ENCODE measurements at places on chromosomes 6 and 20.

- no peak for DNase-seq
Measured at GRCh38 chr6:24822696-24823095, 24.0 kb upstream of the ARMH2 start.

DNA sequence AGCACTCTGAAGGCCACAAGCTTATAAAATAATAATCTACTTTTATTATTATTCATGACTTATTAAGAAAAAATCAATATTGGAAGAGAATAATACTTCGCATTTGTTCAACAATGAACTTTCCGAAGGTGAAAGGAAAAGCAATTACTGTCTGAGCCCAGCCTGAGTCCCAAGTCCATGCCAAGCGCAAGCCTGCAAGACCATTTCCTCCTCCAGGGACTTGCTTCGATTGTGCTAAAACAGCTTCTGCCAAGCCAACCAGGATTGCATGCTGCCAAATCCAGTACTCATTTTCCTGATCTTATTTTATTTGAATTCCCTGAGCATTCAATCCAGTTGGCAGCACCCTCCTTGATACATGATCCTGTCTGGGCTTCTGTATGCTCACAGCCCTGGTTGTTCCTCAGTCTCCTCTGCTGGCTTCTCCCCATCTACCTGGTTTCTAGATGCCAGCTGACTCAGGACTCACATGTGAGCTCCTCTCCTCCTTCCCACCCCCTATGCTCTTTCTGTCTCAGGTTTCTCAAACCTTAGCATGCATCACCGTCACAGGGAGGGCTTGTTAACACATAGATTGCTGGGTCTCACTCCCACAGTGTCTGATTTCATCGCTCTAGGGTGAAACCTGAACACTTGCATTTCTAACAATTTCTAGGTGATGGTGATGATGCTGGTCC lies 55.9 kb upstream of the PSMF1 start:
- DNase-seq, result no peak

DNA sequence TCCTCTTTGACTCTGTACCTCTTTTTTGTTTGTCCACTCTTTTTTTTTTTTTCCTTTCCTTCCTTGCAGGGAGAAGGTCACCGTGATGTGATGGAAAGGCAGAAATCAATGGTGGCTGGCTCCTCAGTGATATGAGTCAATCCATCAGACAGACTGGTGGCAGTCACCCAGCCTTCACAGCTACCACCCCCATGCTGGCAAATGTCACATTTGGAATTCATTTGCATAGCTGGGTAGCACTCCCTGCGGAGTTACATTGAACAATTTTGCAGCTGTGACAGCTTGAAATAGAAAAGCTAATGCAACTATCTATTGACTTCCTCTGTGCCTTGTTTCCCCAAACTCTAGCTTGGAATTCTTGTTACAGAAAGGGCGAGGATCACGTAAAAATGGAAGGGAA lies 668.4 kb downstream of the C6orf118 start:
- DNase-seq, result no peak

GRCh38 chr6:113732384-113732966 lies 124.7 kb upstream of the MARCKS start:
- DNase-seq, result no peak

GRCh38 chr20:19888269-19888671 lies 128.9 kb upstream of the NAA20 start:
- no peak for DNase-seq

GRCh38 chr6:99348288-99349170 lies 945 bp downstream of the FAXC start:
- DNase-seq, result no peak

DNA sequence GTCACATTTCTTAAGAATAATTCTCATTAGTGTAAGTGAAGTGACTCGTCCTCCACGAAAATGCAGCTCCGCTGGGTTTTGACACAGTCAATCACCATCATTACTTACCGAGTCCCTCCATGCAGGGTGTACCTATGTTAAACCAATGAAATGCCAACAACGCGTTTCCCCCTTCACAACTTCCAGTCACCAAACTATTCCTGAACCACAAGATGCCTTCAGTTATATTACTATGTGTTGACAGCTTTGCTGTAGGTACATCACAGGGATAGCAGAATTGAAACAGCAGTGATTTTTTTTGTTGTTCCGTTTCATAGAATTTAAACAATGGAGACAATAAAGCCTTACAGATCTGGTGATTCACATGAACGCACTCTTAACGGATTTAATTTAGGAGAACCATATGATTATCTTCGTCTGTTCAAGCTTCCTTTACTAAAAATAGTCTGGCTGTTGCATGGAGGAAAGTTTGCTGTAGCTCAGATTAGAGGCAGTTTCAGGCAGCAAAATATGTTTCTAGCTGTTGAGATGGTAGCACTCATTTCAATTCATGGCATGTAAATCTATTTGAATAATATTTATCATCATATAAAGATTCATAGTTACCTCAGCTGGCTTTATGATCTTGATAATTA lies 652.8 kb downstream of the PRKN start:
- no peak for DNase-seq

GRCh38 chr6:35688605-35689322 lies at the start of gene FKBP5:
TSS of gene FKBP5 (minus strand) at chr6:35688915. CDS start at chr6:35642824, 46,091 bp downstream.
- DNase-seq, result peak; percentile 94

DNA sequence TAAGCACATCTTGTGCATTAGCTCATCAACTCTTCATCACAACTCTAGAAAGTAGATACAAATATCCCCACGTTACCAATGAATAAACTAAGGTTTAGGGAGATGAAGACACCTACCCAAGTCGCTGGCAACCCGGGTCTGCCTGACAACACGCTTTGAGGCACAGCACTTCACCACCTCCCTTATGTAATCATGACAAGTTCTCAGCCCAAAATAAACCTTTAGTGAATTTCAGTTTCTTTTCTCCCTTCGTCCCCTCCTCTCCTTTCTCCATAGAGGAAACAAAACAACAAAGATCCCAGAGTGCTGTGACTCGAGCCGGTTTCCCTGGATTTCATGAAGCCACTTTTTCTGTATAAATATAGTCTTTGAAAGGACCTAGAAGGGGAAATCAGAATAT lies 105.4 kb downstream of the MAFB start:
- DNase-seq, result no peak

GRCh38 chr6:44185953-44186634 lies 27.5 kb downstream of the CAPN11 start:
- no peak for DNase-seq

- DNase-seq, result no peak
Measured at GRCh38 chr6:44192428-44193041, 24.2 kb upstream of the MYMX start.

DNA sequence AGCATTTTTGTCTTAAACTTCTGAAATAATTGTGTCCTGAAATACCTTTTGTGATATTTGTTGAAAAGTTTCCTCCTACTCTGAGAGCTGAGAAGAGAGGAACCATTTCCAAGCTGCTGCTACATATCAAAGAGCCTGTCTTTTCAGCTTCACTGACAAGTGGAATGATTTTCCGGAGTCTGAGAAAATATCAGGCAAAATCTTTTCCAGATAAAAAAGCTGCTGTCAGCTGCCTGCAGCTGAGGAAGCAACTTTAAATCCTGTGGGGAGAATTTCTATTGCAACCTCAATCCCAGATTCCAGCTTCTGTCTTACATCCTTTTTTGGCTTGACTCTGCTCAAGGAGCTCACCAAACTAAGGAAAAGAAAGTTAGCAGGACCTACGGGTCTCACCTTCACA lies 904.3 kb downstream of the PHF3 start:
- DNase-seq, result no peak

GRCh38 chr6:168081858-168082546 lies 3.0 kb upstream of the FRMD1 start:
- DNase-seq, result no peak

DNA sequence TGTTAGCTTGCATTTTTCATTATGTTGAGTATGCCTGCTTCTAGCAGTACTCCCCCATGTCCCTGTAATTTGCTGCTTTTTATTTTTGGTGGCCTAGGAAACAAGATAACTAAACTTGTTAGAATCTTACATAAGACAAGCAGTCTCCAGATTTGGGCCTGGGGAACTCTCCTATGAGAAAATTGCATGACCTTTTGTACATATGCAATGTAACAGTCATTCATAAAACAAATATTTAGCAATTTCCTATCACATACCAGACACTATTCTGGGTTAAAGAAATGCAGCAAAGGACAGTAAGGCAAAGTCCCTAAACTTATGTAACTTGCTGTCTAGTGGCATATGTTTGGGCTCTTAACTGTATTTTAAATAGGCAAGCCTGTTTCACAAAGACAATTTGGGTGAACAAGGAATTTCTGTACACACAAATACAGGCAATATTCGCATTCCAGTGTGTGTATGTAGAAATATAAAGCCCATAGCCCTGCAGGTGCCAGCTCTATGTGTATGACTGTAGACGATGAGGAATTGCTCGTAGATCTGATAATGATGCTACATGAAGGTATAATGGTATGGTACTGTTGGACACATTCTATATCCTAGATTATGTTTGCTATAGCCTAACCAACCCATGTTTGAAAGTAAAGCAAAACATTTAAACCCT lies 305.2 kb upstream of the CITED2 start:
- DNase-seq, result no peak

GRCh38 chr20:20915844-20916243 lies 190.3 kb downstream of the LINC00237 start:
- no peak for DNase-seq

- no peak for DNase-seq
Measured at GRCh38 chr6:169964486-169965180, 213.2 kb downstream of the ERMARD start.

DNA sequence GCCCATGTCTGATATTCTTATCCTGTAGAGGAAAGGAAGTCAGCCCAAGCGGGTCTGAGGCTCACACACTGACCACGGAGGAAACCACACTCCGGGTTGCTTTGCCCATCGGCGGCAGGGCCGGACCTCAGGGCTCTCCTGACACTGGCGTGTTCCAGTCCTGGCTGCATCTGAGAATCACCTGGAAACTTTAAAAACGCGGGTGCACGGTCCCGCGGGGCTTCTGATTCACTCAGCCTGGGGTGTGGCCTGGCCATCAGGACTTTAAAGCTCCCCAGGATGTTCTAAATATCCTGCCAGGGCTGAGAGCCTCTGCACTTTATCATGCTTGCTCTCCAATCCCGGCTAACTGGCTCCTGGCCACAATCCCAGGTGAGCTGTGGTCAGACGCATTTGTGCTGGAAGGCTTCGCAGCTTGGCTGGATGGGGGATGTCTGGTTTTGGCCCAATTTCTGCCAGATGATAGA lies 47.7 kb upstream of the DACT2 start:
- no peak for DNase-seq

DNA sequence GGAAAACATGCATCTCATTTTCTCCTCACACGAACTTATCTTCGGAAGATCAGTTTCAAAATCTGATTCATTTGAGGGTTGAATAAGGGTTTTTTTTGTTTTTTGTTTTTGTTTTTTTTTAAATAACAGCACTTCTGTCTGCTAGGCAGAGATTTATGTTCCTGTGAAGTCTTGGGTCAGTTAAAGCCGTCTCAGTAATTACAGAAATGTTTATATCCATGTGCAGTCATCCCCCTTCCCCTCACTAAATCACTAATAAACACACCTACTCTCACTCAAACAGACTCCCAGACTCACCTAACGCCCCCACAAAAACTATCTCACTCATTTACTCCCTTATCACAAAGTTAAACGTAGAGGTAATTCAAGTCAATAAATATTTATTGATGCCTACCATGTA lies 214.2 kb upstream of the SUPT3H start:
- peak; percentile 42 for DNase-seq

GRCh38 chr6:95578106-95578410 lies 723 bp downstream of the MANEA start:
- peak; percentile 9 for DNase-seq

- DNase-seq, result no peak
Measured at GRCh38 chr20:13683833-13684232, 45.1 kb upstream of the TASP1 start.

DNA sequence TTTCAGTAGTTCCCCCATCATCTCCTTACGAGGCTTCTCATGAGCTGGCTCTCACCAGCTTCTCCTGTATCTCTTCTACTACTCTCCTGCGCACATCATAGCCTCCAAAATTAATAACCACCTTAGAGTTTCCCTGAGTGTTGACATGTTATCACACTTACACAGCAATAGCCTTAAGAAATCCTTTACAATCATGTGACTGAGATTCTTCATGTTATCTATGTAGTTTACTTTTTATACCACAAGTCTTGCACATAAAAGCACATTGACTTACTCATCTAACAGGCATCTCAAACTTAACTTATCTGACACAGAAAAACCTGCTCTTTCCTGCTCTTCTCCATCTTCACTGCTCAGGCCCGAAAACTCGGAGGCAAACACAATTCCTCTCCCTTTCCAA lies 103.7 kb upstream of the TAB2 start:
- no peak for DNase-seq

- DNase-seq, result no peak
Measured at GRCh38 chr6:83867527-83868161, 8.2 kb downstream of the CYB5R4 start.

GRCh38 chr6:125014661-125014957 lies 52.4 kb downstream of the RNF217 start:
- no peak for DNase-seq

DNA sequence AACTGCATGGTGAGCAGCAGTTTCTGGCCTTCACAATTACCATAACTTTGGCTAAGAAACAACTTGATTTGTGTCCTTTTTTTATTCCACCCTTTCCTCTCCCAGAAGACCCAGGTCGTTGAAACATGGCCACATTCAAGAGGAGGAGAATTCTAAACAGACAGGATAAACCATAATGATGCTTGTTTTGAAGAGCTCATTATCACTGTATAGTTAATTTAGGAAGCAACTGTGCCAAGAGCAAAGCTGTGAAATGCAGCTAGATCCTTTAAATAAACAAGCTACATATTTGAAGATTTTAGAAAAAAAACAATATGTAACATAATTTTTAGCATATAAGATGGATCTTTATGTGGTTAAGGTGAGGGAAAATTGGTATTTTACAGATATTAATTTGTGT lies 104.5 kb downstream of the KLHL32 start:
- DNase-seq, result no peak

GRCh38 chr6:14932485-14933182 lies 313.2 kb upstream of the JARID2 start:
- no peak for DNase-seq

GRCh38 chr6:159758031-159759001 lies 3.5 kb upstream of the ACAT2 start:
- no peak for DNase-seq

DNA sequence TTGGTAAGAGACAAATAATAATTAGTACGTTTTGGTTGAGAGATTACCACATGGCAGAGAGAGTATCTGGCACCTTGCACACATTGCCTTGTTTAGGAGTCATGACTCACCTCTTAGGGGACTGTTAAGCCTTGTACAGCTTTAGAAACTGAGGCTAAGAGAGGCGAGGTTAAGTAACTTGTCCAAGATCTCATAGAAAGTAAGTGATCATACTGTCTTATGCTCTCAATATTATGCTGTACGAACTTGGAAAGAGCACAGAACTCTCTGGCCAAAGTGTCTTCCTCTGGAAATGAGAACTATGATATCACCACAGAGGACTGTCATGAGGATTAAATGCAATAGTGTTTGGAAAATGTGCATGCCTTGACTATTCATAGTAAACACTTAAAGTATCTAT lies 249.0 kb downstream of the UTRN start:
- no peak for DNase-seq

Measured in activated CD4-positive, alpha-beta T cell treated with anti-CD3 and anti-CD28 coated beads, Interleukin-2, Interleukin-4, amounts not matched to agents 100 ng/mL and 50 ng/mL, durations not matched to agents 16 hours and 8 hours (primary cell).